ENCODE measurements at places on chromosomes 7 and 10.

- no peak for DNase-seq
These were observed 14.1 kb upstream of the MYH16 start for GRCh38 chr7:99258501-99258900.

DNA sequence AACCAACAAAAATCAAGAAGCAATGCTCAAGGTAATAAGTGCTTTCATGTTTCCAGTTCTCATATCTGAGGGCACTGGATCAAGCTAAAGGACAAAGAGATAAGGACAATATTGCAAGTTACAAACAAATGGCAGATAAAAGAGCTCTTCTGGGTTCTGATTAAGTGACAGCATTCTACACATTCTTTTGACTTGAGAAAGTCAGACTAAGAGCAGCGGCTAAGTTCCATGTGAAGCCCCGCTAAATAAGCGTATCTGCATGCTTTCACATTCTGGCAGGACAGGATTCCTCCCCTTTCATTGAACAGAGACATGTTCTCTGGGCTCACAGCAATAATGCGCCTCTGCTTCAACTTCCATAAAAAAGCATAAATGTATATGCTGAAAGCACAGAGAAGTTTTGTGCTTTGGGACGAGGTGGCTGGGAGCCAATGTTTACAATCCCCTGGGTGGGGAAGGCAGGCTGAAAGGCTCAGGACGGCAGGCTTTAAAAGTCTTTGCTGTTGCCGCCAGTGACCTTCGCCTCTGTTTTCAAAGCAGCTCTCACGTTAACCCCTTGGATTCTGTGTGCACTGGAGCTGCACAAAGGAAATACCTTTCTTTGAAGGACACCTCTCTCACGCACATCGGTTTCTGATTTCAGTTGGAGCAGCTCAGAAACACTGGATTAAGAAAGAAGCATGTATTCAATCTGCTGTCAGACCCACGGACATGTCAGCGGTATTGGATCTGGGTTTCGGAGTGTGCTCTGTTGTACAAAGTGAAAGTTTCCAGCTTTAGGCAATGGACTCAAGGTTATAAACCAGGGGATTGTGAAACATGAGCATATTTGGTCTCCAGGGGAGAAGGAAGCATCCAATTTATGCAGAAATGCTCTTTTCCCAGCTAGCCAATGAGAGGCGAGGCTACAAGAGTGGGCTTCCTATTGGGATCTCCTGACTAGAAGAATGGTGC lies 105.4 kb upstream of the FAM133B start:
- DNase-seq, result no peak

DNA sequence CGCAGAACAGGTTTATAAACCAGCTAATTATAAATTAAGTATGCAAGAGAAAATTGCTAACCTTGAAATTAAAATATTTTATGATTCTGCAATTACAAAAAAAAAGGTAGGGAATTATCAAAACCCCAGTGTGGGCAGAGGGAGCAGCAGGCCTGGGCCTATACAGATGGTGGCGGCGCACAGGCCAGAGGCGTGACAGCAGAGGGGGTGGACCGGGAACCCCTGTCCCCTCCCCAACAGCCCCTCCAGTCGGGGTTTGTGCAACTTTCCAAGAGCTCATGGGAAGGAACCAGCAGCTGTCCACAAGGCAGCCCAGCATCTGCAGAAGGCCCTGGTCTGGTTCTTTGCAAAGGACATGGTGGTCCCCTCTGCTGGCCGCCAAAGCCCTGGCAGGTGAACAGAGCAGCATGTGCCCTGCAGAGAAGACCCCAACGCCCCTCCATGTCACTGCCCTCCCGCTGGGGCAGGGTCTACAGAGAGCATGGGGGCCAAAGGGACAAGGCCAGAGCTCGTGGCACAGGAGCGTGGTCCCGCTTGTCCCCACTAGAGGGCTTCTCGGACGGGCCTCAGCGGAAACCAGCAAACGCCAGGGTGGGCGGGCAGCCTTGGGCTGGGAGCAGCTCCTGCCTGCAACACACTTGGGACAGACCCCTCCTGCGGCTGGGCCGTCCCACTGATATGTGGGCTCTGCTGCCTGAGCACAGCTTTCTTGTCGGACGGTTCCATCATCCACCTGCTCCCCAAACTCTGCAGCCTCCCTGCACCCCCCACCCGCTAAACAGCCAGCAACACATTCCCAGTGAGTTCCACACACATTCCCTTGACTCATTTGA lies 75.1 kb downstream of the EBF3 start:
- DNase-seq, result peak; percentile 41

- DNase-seq, result no peak
These were observed 32.5 kb upstream of the BMPER start for GRCh38 chr7:33872870-33873269.

DNA sequence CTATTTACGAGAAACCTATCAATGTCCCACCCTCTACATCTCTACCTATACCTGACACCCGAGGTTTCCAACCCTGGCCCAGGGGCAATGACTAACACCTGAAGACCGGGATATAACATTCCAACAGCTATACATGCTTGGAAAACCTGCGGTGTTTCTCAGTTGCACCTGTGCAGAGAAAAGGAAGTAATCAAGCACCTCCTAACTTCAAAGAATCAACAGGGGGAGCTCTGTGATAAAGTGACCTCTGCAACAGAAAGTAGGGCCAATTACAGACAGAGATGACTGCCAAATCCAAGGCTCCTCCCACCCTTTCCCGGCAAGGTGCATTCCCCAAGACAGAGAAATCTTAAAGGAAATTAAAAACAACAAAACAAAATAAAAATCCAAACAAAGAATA lies 41.3 kb downstream of the CCDC6 start:
- DNase-seq, result no peak

- no peak for DNase-seq
These were observed 22.2 kb downstream of the LANCL2 start for GRCh38 chr7:55387062-55387965.

- DNase-seq, result no peak
These were observed 420.5 kb upstream of the MKI67 start for GRCh38 chr10:128546651-128547165.

- DNase-seq, result no peak
These were observed 508.6 kb downstream of the TNS3 start for GRCh38 chr7:47073284-47073683.

DNA sequence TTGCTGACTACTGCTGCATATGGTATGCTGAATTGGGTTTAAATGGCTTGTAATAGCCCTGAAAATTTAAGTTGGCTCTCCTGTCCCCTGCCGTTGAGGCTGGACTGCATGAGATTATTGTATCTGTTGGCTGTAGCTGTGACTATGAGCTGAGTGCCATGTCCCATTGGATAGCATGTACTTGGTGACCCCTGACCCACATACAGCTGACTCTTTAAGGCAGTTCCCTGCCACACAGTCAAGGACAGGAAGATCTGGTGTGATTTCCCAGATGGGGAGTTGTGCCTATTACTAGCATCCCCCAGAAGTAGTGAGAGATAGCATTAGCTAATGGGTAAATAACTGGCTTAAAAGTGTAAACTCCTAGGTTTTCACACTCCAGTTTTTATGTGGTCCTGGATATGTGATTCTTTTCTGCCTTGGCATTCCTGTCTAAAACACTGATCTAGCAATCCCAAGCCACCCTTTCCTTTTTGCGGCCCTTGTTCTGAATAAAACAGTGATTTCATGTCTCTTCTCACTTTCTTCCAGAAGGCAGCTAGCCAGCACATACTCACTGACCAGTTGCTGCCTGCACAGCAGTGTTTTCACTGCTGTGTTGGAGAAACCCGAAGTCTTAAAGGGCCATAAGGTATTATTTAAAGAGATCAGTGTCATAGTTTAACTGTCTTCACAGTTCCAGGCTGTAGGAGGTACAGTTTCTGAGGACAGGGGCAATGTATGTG lies 35.9 kb downstream of the LRRC4 start:
- DNase-seq, result no peak

GRCh38 chr10:119274519-119275045 lies 67.2 kb downstream of the GRK5 start:
- no peak for DNase-seq

GRCh38 chr10:7480742-7481367 lies 70.0 kb upstream of the SFMBT2 start:
- no peak for DNase-seq

GRCh38 chr10:47077386-47077785 lies 166.2 kb downstream of the PTPN20 start:
- DNase-seq, result no peak

DNA sequence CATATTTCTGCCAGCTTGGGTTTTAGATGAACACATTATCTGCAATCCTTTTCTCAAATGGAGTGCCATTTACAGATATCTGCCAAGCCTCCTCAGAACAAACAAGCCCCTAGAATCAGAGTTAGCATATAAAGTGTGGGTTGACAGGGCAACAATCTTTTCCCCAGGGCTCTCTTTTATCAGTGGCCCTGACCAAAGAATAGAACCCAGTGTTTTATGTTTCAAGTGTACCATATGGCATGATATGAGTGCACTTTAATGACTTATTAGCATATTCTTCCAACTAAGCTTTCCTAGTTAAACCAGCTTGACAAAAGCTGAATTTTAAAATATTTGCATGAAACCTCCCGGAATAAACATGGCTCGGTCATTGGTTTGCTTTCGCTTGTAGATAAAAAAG lies 57.3 kb downstream of the EVX1 start:
- no peak for DNase-seq
